ENCODE measurements at places on chromosomes 2 and 18.

DNA sequence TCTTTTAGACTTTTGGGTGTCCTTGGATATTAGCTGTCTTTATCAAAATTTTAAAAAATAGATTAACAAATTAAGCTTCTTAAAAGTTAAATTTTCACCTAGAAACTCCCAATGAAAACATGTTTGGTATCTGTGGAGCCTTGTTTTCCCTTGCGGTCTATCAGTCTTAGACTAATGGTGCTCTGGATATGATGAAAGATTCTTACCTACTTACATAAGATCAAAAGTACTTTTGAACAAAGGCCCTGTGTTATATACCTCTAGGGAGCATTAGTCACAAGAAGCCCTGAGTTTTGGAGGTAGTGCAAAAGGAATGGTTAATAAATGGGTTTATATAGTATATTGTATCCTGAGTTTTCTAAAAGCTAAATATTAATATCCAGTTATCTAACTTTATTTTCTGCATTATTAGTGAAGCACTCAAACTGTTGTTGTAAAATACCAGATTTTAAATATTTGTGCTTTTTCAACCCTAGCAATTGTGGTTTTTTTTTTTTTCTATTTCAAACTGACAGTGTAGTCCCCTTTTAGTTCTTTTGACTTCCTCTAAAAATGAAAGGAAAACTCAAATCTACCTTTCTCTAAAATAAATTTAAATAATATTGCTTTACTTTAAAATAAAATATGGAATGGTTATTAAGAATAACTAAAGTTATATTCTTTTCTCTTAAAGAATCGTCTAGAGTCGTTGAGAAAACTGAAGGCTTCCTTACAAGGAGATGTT, 18.1 kb downstream of the NDC80 start:
- DNase-seq, result peak; percentile 10

DNA sequence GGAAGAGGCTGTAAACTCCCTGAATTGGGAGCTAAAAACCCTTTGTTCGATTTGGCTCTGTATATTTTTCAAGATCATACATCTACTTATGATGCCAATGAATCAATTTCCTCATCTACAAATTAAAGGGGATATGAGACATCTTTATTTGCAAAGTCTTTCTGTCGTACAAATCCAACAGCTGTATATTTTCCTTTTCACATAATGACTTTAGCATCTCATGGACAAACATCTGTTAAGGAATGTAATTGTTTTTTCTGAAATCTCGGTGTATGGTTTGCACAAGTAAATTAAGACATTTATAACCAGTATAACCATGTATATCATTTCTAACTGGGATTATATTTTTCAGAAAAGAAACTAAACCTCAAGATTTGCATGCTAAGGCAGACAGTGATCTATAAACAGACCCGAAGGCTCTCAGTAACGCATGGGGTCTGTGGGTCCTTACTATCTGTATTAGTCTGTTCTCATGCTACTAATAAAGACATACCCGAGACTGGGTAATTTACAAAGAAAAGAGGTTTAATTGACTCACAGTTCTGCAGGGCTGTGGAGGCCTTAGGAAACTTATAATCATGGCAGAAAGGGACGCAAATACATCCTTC, 130.8 kb downstream of the SLC8A1 start:
- no peak for DNase-seq

- DNase-seq, result no peak
Measured at GRCh38 chr18:54675076-54675475, 84.0 kb downstream of the DYNAP start.

DNA sequence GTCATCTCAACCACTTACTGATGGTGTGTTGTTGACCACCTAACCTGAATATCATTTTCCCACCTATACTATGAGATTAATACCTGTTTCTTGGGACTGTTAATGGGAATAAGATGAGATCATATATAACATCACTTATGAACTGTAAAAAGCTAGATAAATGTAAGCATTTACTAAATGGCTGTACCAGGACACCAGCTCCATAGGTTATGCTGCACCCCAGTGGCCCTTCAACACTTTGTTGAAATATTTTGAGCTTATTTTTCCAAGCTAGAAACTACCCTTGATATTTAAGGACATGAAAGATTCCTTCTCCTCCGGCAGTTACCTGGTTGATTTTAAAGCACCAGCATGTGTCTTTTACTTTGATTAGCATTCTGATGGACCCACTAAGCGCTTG, 138.0 kb upstream of the CDCA7 start:
- no peak for DNase-seq

- DNase-seq, result peak; percentile 37
Measured at GRCh38 chr18:75654851-75655751, 227.6 kb upstream of the SMIM21 start.

GRCh38 chr2:71082402-71083252, 14.2 kb downstream of the NAGK start:
- no peak for DNase-seq
